NCI-H1436 treated with DMSO at 0.1 percent for 48 hours (cell line): ENCODE measurements at places on chromosomes 16 and 17.

- DNase-seq = no peak
Observed at GRCh38 chr16:4937782-4938682, 1.1 kb upstream of the PPL start.

DNA sequence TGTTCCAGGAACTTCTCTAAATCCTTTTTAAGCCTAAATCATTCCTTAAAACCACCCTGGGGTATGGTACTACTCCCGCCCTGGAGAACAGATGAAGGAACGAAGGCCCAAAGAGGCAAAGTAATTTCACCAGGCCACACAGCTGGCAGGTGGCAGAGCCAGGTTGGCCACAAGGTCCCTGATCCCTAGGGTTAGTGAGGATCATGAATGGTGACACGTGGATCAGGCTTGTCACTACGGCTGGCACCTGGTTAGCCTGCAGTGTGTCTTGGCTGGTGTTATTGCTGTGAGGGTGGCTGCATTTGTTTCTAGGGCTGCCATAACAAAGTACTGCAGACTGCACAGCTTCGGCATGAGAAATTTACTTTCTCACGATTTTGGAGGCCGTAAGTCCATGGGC lies 26.0 kb upstream of the ZNF423 start:
- no peak for DNase-seq

DNA sequence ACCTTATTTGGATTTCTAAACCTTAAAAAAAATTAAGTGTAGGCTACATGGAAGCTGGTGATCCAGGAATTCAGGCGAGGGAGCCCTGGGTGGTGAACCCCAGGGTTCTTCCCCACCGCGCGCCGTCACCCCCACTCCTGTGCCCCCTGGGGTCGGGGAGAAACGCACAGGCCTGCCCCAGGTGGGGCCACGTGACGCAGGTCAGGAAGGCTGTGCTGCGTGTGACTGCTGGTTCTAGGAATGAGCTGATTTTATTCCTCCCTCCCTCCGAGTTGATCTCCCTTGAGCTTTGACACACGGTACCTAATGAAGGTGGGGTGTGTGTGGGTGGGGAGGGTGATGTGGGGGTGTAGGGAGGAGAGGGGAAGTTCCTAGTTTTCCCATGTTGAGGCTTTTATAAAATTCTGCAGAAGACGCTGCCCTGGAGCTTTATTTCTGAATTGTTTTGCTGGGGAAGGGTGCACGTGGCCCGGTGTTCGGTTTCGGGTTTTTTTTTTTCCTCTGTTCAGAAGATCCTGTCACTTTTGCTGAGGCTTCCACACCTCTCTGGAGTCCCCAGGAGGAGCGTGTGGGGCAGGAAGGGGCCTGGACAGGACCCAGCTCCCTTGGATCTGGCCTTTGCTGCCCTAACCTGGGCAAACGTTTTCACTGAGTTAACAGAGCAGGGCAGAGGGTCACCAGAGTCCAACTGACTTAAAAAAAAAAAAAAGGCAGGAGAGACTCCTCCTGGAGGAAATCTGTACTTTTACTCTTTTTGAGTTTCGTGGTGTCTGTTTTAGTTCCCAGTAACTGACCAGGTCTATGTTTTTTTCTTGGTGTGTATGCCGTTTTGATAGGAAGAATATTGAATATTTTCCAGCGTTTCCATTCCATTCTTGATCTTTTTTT lies 55.8 kb upstream of the GSE1 start:
- no peak for DNase-seq

DNA sequence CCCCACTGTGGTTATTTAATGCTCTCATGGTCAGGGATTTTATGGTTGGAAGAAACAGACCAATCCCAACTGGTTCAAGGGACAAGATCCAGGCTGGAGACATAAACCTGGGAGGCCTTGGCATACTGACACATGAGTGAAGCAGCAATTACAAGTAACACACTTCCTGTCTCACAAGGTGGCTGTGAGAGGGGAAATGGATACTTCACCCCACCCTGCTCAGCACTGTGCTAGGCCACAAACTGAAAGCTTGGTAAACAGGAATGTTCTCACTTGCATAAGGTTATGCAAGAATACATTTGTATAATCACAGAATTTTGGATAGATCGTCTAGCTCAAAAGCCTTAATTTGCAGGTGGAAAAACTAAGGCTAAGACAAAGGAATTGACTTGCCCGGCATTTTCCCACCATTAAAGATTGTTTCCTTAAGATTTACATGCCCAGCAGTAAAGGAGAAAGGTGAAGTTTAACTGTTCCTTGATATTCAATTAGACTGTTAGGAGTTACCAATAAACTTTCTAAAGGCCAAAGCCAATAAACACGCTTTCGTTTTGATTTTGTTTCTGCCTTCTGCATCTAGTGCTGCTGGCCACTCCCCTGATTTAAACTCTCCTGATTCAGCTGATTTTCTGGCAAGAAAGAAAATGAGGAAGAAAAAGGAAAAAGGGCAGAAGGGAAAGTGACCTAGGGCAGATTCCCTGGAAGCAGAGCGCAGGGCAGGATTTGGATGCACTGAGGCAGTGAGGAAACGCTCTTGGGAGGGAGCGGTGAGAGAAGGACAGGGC lies 215.6 kb upstream of the CDH5 start:
- no peak for DNase-seq

DNA sequence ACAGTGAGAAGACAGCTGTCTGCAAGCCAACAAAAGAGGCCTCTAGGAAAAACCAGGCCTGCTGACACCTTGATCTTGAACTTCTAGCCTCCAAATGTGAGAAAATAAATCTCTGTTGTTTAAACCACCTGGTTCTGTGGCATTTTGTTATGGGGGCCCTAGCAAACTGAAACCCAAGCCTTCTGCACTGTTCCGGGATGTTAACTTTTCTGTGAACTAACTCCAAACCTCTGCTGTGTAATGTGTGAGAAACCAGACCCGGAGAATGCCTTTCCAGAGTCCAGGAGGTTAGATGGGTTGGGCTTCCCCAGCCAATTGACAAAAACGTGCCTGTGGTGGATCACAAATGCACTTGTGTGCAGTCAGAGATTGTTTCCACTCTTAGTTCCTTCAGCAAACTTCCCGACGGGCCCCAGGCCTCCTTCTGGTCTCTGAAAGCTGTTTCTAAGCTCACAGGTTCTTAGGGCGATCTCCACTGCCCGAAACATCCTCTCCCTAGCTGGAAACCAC lies 13.6 kb upstream of the GGA2 start:
- no peak for DNase-seq

- DNase-seq = no peak
Observed at GRCh38 chr17:51006601-51007000, 114.1 kb downstream of the SPAG9 start.

- DNase-seq = peak; percentile 73
Observed at GRCh38 chr16:75433732-75434413, 570 bp upstream of the CFDP1 start.

- DNase-seq = no peak
Observed at GRCh38 chr17:60314423-60314822, 77.5 kb downstream of the USP32 start.

DNA sequence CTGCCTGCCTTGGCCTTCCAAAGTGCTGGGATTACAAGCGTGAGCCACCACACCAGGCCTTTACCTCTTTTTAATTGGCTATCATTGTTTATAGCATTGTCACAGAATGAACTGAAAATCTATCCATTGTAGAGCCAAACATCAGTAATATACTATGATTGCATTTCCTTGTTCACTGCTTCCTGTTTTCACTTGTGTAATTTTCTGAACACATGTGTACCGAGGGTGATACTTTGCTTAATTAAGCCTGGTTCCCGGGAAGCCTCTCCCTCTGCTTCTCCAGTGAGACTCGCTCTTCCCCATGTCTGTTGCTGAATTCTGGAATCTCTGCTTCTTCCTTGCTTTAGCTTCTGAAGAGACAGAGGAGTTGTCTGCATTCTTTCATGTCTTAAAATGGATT lies 33.1 kb downstream of the POLR3E start:
- no peak for DNase-seq

DNA sequence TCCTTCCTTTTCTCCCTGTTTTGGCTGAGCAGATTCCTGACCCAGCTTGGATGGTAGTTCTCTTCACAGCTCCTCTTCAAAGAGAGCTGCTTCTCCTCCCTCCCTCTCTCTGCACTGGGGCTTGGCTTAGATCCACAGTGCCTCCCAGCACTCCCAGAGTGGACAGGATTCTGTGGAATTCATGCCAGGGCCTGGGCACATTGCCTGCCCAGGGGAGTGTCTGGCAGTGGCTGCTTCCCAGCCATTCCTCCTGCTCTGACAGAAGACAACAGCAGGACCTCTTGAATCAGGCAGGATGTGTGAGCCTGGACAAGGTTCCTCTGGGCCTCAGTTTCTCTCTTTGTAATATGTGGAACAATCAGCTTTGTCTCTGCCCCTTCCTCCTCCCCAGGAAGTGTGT lies 4.5 kb upstream of the MMP28 start:
- DNase-seq = no peak
